ENCODE measurements at places on chromosomes 11 and 22.

DNA sequence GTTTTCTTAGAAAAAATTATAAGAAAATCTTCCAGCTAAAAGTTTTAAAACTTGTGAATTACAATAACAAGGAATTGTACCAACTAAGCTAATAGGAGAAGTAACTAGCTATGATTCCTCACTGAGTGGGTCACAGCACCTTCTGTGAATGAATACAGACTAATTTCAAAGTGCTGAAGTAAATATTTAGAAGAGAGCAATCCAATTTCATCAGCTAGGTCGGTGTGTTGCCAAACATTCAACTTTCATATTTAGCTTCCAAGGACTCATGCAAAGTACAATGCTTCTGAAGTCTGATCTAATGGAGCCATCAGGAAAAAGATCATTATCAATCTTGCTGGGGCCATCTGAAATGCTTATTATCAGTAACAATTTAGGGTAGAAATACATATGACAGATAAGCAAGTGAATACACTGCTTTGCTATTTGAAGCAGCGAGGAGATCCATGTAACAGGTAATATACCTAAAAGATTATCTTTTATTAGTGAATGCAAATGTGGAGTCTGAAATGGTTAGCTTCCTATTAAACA is 750.6 kb upstream of the CCDC90B start:
- DNase-seq, result no peak

- no peak for DNase-seq
Observed at GRCh38 chr11:19873730-19874129, 161.1 kb downstream of the NAV2 start.

DNA sequence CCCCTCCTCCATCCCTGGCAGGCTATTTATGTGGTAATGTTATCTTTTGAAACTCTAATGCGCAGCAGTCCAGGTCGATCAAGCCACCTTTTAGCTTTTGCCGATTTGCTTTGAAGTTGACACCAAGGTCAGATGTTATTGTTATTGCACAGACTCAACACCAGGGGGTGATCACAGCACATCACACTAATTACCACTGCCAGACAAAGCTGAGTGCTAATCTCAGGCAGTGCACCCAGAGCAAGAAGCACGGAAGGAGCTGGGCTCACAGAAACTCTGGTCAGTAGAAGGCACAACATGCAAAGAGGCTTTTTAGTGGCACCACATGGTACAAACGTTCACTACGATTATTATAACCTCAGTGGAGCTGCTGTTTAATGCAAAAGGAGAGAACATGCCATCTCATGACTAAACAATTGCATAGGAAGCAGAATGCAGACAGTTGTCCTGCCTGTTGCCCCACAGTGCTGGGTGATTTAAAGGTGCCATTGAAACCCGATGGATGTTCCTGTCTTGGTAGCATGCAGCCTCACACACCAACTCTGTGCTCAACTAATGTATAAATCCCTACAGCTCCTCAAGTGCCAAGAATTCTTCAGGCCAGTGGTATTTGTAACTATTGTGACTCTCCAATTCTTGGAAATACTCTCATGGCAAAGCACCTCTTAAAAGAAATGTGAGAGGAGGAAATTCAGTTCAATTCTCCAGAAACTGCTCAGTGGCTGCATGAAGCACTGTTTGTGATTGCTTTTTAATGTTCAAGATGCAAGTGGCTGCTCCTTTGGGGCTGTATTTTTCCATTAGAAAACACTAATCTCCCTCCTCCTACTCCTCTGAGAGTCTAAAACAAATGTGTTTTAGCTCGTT is 353.9 kb upstream of the DDI1 start:
- DNase-seq, result peak; percentile 53

GRCh38 chr11:124898263-124898680 is 607 bp upstream of the ROBO4 start:
- no peak for DNase-seq

GRCh38 chr11:69337211-69337721 is 43.3 kb downstream of the MYEOV start:
- peak; percentile 64 for DNase-seq

DNA sequence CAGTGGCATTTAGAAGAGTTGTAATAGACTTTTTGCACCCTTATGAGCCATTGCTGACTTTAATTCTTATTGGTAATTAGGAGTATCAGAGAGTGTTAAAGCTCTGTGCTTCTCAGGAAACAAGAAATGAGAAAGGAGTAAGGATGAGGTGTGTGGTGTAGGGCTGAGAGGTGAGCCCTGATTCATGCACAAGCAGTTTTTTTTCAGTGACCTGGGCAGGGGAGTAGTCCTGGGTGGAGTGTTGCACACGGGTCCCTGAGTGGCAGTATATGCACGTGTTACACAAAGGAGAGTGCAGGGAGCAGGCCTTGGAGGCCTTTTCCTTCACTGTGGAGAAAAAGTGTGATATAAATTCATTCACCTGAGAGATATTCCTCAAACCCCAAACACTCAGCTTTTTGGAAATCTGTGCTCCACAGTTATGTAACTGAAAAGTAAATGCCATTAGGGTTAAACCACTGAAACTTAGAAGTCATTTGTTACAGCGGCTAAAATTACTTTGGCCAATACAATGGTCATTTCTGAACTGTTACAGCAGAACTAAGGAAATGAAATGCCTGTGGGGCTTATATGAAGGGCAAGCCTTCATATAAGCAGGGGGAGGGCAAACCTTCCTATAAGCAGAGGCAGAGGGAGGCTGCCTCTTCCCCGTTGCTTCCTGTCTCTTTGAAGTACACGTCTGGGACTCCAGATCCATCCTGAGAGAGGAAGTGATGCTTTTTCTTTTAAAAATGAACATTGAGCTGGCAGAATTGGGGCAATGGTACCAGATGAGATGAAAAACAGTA is 62.6 kb upstream of the OLFML1 start:
- no peak for DNase-seq

DNA sequence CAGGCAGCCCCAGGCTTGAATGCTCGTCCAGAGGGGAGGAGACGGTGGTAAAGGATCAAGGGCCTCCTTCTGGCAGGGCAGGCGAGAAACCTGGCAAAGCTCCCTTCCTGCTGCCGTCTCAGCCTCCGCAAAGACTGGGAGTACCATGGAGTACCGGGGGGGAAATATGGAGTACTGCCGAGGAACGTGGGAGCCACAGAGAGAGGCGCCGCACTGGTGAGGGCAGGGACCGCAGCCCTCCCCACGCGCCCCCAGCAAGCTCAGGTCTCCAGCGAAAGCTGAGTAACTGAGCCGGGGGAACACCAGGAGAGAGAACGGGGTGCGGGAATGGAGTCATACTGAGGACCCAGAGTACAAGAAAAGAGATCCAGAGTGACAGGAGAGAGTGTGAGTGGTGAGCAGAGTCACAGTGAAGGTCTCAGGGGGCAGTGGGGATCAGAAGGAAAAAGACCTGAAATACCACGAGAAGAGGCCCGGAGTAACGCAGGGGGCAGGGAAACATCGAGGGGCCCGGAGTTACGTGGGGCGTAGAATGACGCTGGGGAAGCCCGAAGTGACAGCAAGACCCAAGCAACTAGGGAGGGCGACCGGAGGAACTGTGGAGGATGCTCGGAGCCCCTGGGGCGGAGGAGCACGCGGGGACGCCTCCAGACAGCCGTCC is 740 bp downstream of the EML3 start:
- no peak for DNase-seq

- DNase-seq, result no peak
Observed at GRCh38 chr11:22903782-22904181, 43.5 kb upstream of the CCDC179 start.

- DNase-seq, result no peak
Observed at GRCh38 chr11:15665368-15665871, 550.7 kb downstream of the INSC start.

- no peak for DNase-seq
Observed at GRCh38 chr22:44738347-44738715, 14.0 kb upstream of the ARHGAP8 start.

- no peak for DNase-seq
Observed at GRCh38 chr11:94117871-94118270, 10.8 kb upstream of the PANX1 start.

- no peak for DNase-seq
Observed at GRCh38 chr11:16977136-16977993, 36.8 kb downstream of the PLEKHA7 start.

GRCh38 chr11:102144357-102145355 is 34.4 kb downstream of the YAP1 start:
- no peak for DNase-seq

GRCh38 chr22:49936973-49937757 is 18.7 kb downstream of the CRELD2 start:
- DNase-seq, result no peak

DNA sequence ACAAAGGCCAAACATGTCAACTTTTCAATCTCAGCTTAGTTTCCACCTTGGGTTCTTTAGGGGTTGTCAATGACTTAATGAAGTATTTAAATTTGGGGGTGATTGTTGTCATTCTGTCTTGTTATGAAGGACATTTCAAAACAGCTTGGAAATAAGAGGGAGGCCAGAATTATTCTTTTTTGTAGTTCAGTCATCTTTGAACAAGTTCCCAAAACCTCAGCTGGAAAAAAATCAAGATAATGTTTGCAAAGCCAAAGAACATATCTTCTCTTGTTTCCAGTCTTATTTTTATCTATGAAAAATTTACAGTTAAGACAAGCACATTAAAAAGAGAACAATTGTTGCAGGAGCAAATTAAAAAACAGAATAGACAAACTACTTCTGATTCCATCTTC is 612.8 kb downstream of the INSC start:
- DNase-seq, result no peak

- DNase-seq, result peak; percentile 24
Observed at GRCh38 chr11:110173811-110174644, 80.8 kb downstream of the ZC3H12C start.

GRCh38 chr11:102819491-102819890 is 21.5 kb upstream of the MMP1 start:
- no peak for DNase-seq

DNA sequence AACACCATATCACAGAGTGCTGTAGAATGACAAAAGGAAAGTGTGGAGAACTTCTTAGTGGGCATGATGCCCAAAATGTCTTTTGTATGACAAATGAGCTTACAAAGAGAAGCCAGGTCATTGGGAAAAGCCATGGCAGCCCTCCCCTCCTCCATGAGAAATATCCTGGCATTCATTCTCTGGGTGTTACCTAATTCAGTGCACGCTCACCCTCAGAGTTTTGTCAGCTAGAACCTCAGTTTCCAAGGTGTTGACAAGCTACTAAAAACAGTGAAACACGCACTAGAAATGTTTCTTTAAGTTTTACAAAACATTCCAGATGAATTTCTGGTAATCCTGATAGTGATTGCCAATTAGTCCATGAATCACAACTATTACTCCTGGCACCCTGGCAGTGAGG is 105.4 kb upstream of the FSHB start:
- no peak for DNase-seq

DNA sequence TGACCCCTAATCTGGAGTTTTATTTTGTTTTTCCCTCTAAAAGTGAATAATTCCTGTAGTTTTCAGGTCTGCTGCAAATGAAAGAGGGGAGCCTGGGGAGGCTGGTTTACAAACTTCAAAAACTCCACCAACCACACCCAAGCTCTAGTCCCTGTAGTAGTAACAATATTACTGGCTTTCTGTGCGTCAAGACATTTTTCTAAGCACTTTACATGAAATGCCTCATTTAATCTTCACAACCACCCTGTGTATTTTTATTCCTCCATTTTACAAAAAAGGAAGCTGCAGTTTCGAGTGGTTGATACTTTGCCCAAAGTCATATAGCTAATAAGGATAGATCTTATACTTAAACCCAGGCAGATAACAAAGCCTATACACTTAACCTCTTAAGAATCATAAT is 23.5 kb downstream of the CTNND1 start:
- no peak for DNase-seq

- no peak for DNase-seq
Observed at GRCh38 chr11:587978-588380, 11.7 kb downstream of the PHRF1 start.

GRCh38 chr11:35079611-35080010 is 59.4 kb upstream of the CD44 start:
- no peak for DNase-seq
